ENCODE measurements at places on chromosomes 7 and 10. TPM values are rescaled to one million over a fixed set of nuclear protein-coding genes. Genes with fewer than 3 reads are reported as not detected.

Gene SLC13A1
- not detected for total RNA-seq

Gene HOXA6
- total RNA-seq: 3.6 TPM

Gene MYL10
- not detected for total RNA-seq

Gene GJD4
- 0.17 TPM for total RNA-seq

Gene PROSER2
- 1.8 TPM for total RNA-seq

Gene SORCS1
- under 0.01 TPM for total RNA-seq

Gene ZC3HAV1
- 24.8 TPM for total RNA-seq

Gene HYAL4
- total RNA-seq: not detected

Gene SMKR1
- 0.51 TPM for total RNA-seq

Gene KNDC1
- 0.50 TPM for total RNA-seq

Gene UCN3
- not detected for total RNA-seq

Gene ZNF37A
- total RNA-seq: 17.7 TPM

Gene GIMAP2
- total RNA-seq: 16.2 TPM

Gene GPR15LG
- not detected for total RNA-seq

Gene CUEDC2
- 60.8 TPM for total RNA-seq

Gene ENTPD1
- total RNA-seq: 3.3 TPM

Gene TWIST1
- total RNA-seq: 31.2 TPM

Gene SSMEM1
- not detected for total RNA-seq

Gene CFAP69
- 6.2 TPM for total RNA-seq

Gene NPC1L1
- under 0.01 TPM for total RNA-seq

Gene HHEX
- total RNA-seq: 3.5 TPM

Gene ADCYAP1R1
- total RNA-seq: not detected

Gene AGBL3
- total RNA-seq: 1.3 TPM

Gene TMEM213
- not detected for total RNA-seq

Gene PSPH
- total RNA-seq: 74.3 TPM

Gene SEC31B
- 3.0 TPM for total RNA-seq

Gene MACC1
- total RNA-seq: 0.26 TPM

Gene PMS2
- 28.1 TPM for total RNA-seq

Gene NOBOX
- not detected for total RNA-seq

Gene SYT15B
- not detected for total RNA-seq

Gene USP54
- total RNA-seq: 9.9 TPM

Gene AKR1C2
- total RNA-seq: 10.6 TPM

Gene EPO
- total RNA-seq: not detected

Gene SHH
- under 0.01 TPM for total RNA-seq

Gene SNCG
- total RNA-seq: 8.7 TPM

Gene GDF2
- total RNA-seq: not detected

Gene GOLGA7B
- total RNA-seq: not detected

Gene LEP
- total RNA-seq: 2.8 TPM

Gene NEUROG3
- not detected for total RNA-seq

Gene WDFY4
- 0.66 TPM for total RNA-seq

Gene HTR5A
- not detected for total RNA-seq

Gene CALML3
- not detected for total RNA-seq

Gene LSM5
- 13.6 TPM for total RNA-seq

Gene COBL
- 0.26 TPM for total RNA-seq

Gene ZNF394
- total RNA-seq: 20.1 TPM

Gene HPSE2
- total RNA-seq: 0.51 TPM

Gene SPDYE8
- total RNA-seq: not detected

Gene SEPTIN7
- total RNA-seq: 181 TPM

Gene ADAM12
- total RNA-seq: 33.9 TPM

Gene PNLIPRP1
- not detected for total RNA-seq

Data from fibroblast of lung (primary cell).